ENCODE measurements at places on chromosomes 5 and 9.

GRCh38 chr9:77128125-77128789 is 49.1 kb upstream of the VPS13A start:
- no peak for DNase-seq

- no peak for DNase-seq
Observed at GRCh38 chr9:28264368-28264767, 691.1 kb upstream of the C9orf72 start.

- DNase-seq, result no peak
Observed at GRCh38 chr5:74286734-74287695, 353.5 kb downstream of the ENC1 start.

DNA sequence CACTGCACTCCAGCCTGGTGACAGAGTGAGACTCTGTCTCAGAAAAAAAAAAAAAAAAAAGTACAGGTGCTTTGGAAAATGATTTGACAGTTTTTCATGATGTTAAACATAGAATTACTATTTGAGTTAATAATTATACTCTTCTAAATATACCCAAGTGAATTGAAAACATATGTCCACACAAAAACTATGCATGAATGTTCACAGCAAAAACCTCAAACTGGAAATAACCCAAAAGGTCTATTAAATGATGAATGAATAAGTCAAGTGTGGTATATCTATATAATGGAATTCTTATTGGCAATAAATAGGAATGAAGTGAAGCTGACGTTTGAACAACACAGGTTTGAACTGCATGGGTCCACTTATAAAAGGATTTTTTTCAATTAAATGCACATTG is 207.2 kb upstream of the DAB2 start:
- no peak for DNase-seq

DNA sequence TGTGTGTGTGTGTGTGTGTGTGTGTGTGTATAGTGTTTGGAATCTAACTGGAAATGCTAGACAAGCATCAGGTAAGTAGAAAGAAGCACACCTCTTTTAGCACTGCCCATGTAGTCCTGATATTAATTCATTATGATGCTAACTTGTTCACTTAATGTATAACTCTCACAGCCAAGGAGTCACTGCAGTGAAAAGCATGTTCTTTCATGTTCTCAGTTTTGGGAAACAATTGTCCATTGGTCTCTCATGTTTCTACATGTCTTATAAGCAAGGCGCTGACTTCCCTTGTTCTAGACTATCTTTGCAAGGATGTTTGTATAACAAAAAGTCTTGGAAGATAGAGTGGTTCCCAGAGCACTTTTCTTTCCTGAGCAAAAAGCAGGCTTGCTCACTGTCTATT is 148.8 kb upstream of the TNPO1 start:
- no peak for DNase-seq

GRCh38 chr5:177412603-177413233 is 3.4 kb upstream of the F12 start:
- DNase-seq, result no peak

DNA sequence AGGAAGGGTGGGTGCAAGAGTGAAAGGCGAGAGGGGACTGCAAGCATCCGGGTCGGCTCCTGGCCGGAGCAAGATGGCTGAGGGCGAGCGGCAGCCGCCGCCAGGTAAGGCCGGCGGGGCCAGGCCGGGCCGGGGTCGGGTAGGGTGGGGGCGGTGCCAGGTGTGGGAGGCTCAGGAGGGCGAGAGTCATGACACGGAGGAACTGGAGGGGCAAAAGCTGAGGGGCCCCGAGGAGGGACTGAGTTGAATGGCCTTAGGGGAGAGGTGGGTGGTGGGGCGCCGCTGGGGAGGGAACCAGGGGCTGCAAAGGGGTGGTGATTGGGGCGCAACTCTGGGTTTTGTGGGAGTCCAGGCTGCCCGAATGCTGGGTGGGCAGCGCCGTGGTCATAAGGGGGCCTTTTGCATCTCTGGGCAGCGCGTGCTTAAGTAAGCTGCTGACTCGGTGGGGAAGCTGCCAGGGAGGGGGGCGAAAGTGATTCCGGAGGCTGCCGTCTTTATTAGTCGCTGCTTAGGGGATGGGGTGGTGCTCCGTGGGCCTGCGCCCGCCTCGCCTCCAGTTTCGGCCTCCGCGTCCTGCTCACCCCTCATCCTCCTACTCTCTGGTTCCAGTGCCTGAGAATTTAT is 425 bp downstream of the PTPA start:
- DNase-seq, result no peak

- DNase-seq, result no peak
Observed at GRCh38 chr5:11054014-11054413, 293.0 kb upstream of the DAP start.

GRCh38 chr9:137221506-137222111 is 431 bp downstream of the RNF208 start:
- no peak for DNase-seq

DNA sequence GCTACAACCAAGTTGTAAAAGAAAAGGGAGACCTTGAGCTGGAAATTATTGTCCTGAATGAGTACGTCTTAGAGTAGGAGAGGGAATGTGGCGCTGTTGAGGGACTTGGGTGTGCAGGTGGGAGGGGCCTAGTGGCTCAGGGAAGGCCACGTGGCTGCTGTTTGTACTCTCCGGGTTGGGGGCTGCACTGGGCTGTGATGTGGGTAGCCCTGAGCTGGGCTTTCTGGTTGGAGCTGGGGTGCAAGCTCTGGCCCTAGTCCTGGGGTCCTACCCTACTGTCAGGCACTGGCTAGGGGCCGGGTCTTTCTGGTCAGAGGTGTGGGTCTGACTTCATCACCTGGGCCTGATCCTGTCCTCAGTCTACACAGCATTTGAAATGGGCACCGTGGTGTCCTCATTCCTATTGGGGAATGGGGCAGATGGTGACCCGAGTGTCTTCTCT is 19.1 kb upstream of the GLE1 start:
- no peak for DNase-seq

- DNase-seq, result no peak
Observed at GRCh38 chr5:40484495-40484894, 195.2 kb upstream of the PTGER4 start.

GRCh38 chr5:37886242-37886905 is 46.5 kb upstream of the GDNF start:
- DNase-seq, result no peak

Measured in activated T-cell treated with anti-CD3 and anti-CD28 coated beads for 24 hours (primary cell).